ENCODE measurements at places on chromosomes 12 and 14.

DNA sequence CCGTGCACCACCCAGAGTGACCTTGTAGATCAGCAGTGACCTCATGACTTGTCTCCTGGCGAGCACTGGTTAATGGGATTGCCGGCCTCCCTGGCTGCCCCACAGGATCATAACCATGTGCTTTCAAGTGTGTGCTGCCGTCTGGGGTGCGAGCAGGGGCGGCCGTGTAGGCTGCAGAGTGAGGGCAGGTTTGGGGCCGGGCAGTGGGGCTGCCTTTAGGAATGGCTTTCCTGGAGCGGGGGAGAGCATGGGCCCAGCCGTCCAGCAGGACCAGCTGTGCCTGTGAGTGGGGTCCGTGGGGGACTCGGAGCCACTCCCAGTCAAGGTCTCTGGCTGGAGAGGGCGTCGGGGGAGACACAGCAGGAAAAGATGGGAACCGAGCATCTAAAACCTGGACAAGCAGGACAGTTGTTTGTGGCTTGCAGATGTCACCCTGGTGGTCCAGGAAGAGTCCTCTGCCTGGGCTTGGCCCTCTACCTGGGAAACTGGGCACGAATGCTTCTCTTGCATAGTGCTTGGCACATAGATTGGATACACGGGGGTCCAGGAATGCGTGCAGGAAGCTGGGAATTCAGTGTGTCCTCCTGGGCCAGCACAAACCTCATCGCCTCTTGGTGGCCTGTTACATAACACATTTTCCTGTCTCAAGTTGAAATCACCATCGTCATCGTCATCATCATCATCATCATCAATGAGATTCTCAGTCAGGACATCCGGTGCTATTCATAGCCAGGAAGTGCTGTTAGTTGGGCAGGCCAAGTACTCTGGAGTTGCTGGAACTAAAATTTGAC, 96.0 kb downstream of the ADGRD1 start:
- no peak for DNase-seq

DNA sequence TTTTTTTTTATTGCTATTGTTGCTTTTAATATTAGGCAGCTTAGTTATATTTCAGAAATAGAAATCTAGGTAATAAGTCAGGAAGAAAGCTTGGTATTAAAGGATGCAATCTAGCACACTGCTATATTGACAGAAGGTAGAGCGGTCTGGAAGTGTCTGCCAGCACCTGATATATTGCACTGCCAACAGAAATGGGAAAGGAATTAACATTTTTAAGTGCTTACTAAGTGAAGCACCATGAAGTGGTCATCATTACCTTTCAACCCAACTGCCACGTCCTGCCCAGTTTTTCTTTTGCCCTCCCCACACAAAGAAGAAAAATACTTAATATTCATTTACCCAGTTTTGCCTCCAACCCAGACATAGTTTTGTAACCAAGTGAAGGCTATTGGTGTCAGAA, 163.5 kb downstream of the KITLG start:
- no peak for DNase-seq

- DNase-seq = no peak
Observed at GRCh38 chr14:78997811-78998210, 827.6 kb downstream of the NRXN3 start.

DNA sequence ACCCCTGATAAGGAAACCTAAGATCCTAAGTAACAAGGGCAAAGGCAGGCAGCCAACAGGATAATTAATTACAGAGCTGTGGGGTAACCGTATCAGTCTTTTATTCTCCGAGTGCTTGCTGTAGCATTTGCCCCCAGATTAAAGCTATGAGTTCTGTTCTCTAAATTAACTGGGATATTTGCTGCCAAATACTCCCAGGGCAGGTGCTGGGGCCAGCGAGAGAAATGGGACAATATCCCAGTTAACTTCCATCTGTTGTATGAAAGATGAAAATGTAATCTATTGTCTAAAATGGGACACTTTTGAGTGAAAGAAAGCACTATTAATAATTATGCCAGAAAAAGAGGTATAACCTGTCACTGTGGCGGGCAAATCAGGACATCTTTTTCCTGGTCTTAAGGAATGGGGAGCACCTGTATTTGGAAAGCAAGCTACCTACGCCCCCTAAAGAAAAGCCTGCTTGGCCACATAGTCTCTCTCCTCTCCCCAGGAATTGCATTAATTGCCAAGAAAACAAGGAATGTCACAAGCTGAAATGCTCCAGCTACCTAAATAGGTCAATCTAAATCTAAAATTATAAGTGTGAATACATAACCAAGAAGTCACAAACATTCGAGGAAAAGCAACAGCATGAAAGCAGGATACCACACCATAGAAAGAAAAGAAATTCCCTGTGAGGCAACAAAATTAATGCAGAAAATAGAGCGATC, 26.7 kb upstream of the CFAP54 start:
- no peak for DNase-seq

GRCh38 chr14:99647411-99647810, 2.5 kb downstream of the HHIPL1 start:
- no peak for DNase-seq

DNA sequence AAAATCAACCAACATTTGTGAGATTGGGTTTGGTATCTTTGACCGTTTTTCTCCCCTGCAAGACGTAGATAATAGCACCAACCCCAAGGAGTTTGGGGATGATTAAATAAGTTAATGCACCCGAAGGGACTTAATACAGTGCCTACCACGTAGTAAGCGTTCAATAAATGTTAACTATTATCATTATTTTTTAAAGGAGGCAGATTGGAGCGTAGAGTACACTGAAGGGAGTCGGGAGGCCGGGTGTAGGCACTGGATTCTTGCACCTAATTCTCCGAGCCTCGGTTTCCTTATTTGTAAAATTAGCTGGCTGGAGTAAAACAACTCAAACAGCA, 367 bp upstream of the FRS2 start:
- no peak for DNase-seq

DNA sequence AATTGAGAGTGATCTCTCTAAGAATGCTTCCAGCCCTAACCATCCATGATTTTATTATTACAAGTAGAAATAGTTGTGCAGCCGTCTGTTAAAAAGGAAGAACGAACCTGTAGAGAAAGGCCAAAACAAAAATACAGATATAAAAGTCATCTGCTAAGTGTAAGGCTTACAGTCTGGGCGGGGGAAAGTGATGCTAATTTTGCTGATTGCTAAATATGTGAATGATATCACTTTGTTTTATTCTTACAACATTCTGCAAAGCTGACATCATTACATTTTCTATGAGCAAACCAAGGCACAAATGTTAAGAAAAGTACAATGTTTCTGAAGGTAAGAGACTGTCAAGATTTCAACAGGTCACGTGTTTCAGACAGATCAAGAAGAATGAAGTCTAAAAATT, 101.5 kb upstream of the RAP1B start:
- DNase-seq = no peak

DNA sequence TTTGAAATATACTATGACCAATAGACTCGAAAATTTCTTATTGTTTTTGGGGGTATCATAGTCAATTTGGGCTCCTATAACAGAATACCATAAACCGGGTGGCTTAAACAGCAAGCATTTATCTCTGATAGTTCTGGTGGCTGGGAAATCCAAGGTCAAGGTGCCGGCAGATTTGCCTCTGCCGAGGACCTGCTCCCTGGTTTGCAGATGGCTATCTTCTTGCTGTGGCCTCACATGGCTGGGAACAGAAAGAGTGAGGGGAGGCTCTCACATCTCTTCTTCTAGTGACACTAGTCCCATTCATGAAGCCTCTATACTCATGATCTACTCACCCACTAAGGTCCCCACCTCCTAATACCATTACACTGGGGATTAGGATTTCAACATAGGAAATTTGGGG, 70.7 kb downstream of the BORCS5 start:
- no peak for DNase-seq

GRCh38 chr12:74412606-74413230, 124.9 kb upstream of the ATXN7L3B start:
- no peak for DNase-seq

- DNase-seq = no peak
Observed at GRCh38 chr12:51023625-51024382, 2.4 kb downstream of the SLC11A2 start.

DNA sequence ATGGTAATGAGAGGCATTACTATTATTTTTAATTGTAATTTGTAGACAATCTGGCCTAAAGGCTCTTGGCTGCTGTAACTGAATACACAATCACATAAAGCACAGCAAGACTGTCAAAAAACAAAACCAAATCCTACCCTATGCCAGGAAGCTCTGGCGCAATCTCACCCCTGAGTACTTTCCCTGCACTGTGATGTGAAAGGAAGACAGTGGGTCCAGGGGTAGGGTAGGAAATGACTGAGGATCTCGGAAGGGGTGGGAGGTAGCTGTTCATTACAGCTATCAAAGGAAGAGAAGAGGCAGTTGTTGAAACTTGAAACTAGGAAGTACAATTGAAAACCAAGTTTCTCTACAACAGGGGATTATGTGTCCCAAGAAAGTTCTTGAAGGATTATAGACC, 202.8 kb downstream of the ANO2 start:
- no peak for DNase-seq

- DNase-seq = no peak
Observed at GRCh38 chr12:43109631-43110345, 442.2 kb downstream of the ADAMTS20 start.

GRCh38 chr12:78241446-78241845, 410.8 kb downstream of the NAV3 start:
- no peak for DNase-seq

DNA sequence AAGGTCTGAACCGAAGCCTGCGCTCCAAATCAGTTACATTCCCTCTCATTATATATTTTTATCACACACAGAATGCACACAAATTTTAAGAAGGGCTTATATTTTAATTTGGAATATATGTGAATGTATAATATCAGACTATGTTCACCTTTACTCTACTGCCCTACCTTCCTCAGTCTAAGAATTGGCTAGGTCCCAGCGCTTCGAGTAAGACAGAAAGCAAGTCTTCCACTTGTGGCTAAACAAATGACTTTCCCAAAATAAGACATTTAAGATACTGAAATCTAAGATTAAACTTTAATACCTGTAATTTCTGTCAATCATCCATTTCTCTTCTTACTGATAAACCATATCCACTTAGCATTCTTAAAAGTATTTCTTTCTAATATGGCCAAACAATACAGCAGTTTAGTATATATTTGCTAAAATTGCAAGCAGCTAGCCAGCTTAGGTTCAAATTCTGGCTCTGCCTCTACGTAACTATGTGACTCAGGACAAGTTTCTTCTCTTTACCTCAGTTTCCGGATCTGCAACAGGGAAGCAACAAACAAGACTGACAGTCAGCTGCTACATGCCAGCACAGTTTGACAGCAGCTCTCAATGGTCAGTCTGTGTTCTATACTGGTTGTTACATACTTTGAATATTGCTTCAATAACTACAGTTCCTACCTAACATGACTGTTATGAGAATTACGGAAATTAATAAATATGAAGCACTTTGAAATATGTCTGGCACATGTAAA, 2.0 kb downstream of the INTS13 start:
- DNase-seq = no peak

- DNase-seq = no peak
Observed at GRCh38 chr12:89217472-89217871, 134.8 kb downstream of the DUSP6 start.

- DNase-seq = no peak
Observed at GRCh38 chr12:17999174-17999801, 90.7 kb downstream of the RERGL start.

- no peak for DNase-seq
Observed at GRCh38 chr12:5417500-5417899, 14.4 kb upstream of the NTF3 start.

GRCh38 chr12:126483145-126484068, 1418.2 kb downstream of the AACS start:
- DNase-seq = no peak

DNA sequence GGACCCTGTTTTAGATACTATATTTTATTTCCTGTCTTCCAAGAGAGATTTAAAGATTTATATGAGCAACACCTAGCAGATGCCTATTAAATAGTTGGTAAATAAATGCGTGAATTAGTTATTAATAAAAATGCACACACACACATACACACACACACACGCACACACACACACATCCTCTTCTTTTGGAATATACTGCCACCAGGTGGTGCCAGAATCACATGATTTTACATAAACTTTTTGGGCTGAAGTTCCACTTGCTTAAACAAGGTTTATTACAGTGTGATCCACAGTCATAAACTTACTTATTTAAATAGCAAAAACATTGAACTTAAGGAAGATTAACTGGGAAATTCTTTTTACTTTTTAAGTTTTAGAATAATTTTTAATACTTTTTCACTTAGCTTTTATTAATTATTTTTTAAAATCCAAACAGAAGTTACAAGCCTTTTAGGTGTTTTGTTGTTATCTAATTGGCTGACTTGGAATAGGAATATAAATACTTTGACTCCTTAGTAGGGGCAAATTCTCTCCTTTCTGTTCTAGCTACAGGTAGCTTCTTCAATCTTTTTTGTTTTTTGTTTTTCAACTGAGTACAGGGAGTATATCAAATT, 17.5 kb downstream of the RAD51B start:
- DNase-seq = peak; percentile 68

DNA sequence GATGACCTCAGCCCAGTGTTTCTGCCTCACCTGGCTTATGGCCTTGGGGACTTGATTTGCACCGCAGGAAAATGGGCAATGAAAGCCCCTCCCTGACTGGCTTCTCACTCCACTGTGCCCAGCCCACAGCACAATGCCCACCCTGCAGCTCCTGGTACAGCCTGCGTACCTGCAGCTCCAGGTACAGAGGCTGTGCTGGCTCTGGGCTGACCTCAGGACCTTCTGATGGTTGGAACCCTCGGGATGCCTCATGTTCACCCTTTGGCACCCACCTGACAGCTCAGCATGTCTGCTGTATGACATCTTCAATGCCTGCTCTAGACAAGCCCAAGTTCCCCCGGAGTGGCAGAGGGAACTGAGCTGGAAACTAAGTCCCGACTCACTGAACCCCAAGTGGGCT, 87.1 kb downstream of the ALG10 start:
- no peak for DNase-seq

GRCh38 chr14:31881531-31882310, 195.4 kb upstream of the ARHGAP5 start:
- no peak for DNase-seq

DNA sequence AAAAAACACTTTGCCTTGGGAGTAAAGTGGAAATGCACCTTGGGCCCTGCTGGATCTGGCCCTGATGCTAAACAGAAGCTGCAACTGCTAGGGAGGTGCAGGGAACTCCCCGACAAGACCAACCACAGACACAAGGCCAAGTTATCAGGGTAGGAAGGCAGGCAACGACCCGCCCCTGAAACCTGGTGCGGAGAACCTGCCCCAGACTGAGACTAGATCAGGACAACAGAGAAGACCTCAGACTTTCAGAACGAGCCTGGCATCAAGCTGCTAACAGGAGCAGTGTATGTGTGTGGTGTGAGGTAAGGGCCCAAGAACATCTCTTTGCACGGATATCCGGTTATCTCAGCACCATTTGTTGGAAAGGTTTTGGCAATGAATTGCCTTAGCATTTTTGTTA, 233.7 kb upstream of the RTL1 start:
- no peak for DNase-seq

GRCh38 chr14:92711976-92712653, 36.3 kb downstream of the LGMN start:
- no peak for DNase-seq

- no peak for DNase-seq
Observed at GRCh38 chr14:27372771-27373170, 774.9 kb upstream of the NOVA1 start.

Measured in CD4-positive, alpha-beta T cell treated with Interleukin-1 beta for 1 hour (primary cell).